ENCODE measurements at places on chromosomes 6 and 20.

DNA sequence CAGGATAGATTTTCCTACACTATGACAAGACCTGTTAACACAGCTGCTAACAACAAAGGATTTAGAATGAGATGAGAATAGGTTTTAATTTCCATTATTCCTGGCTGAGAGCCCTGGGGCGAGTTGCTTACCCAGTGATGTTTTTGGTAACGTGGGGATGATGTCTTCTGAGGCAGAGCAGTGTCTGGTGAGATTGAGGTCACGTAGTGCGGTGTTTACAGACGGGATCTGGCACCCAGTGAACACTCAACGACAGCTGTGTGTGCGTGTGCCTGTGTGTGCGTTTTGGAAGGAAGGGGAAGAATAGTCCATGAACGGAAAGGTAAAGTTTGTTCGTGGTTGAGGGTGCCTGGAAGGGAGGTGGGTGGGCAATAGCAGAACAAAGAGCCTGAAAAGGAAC, 384.7 kb downstream of the C6orf118 start:
- no peak for DNase-seq

GRCh38 chr6:148479497-148479896, 136.9 kb downstream of the SASH1 start:
- no peak for DNase-seq

- DNase-seq: peak; percentile 41
Measured at GRCh38 chr6:32589596-32590449, at the start of gene HLA-DRB1. HLA-DRB1 (minus strand) TSS chr6:32589848; CDS start chr6:32589742, 106 bp downstream.

DNA sequence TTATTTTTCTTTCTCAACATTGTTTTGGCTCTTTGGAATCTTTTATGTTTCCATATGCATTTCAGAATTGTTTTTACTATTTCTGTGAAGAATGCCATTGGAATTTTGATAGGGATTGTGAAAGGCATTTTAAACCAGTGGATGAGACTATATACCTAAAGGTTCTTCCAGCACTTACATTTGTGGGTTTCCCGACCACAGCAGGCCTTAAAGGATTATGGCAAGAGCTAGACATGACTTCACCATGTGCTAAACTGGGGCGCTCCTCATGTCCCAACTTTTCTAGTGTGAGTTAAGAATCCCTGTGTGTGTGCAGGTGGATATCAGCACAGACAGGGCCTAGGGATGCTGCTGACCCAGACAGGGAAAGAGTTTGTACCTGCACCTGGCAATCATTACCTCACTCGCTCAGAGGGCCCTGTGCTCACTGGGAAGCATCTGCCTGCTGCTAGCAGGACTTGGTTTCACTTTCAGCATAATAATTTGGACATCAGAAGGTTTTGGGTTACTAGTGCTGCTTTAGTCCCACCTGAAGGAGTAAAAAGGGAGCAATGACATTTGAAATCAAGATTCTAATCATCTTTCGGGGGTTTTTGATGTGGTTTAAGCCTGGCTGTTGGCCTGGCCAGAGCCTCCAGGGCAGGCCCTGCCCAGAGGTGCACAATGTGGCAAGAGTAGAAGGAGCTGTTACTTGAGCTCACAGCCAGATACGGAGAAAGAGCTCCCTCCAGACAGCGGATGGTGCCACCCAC, 137.1 kb downstream of the CDC5L start:
- DNase-seq: no peak

- DNase-seq: no peak
Measured at GRCh38 chr6:1251198-1252155, 60.4 kb upstream of the FOXQ1 start.

GRCh38 chr20:40100261-40100660, 588.8 kb downstream of the MAFB start:
- no peak for DNase-seq

- DNase-seq: no peak
Measured at GRCh38 chr6:25233226-25233625, 45.9 kb upstream of the CARMIL1 start.

DNA sequence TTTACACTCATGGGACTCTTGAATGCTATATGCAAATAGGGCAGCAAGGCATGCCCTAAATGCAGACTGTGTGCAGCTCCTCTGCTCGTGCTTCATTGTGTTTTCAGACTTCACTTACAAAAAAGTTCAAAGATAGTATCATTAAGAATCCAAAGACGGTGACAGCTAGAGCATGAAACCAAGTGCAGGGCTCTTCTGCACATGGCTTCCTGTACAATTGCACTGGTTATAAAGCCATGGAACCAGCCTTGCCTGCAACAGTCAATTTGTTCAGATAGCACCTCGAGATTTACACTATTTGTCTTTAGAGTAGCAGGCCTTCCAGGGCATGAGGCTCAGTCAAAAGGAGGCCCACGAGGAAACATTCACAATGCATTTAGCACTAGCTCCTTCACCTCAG, 35.6 kb downstream of the RFPL4B start:
- DNase-seq: no peak

DNA sequence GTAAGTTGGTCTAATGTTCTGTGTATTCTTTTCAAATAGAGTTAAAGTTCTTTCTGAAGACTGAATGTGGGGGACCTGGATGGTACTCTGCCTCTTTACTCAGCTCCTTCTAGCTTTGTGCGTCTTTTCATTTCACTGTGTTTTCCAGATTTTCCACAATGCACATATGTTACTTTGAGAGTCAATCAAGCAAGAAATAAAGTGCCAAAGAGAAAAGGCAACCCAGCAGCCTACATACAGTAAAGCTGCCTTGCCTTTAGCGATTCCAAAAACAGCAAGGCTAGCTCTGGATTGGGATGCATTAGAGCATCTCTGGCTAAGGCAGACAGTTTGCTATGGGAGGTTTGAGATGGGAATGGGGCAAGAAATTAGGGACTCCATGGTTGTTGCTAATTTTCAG, 5.3 kb downstream of the C6orf163 start:
- no peak for DNase-seq

- no peak for DNase-seq
Measured at GRCh38 chr20:10510216-10510615, 75.1 kb downstream of the SLX4IP start.

DNA sequence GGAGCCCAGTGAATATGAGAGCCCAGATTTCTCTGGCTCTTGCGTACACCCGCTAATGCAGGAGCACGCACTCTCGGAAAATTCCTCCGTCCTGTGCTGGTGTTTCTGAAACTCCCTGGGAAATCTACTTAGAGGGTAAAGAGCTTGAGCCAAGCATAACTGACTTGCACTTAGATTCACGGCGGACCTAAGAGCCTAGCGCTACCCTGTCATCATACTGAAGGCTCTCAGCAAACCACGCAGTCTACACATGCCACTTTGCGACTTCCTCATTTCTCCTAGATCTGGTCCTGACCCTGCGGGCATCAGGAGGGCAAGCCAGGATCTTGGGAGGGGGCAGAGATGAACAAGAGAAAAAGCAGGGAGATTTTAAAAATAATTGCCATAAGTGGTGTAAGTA, 324.7 kb downstream of the CD83 start:
- no peak for DNase-seq

GRCh38 chr6:32868257-32868788, 14.3 kb downstream of the PSMB9 start:
- peak; percentile 88 for DNase-seq

All from activated CD4-positive, alpha-beta memory T cell treated with anti-CD3 and anti-CD28 coated beads, Interleukin-2, amount 10 ng/mL, durations not matched to agents 7 days and 5 days (primary cell).